ENCODE measurements at places on chromosomes 5 and 9. TPM values are rescaled to one million over a fixed set of nuclear protein-coding genes. Genes with fewer than 3 reads are reported as not detected.

GRCh38 chr9:79346350-79347020 lies 225.3 kb upstream of the TLE4 start:
- no peak overlapping the region for H3K4me3 ChIP-seq
- H3K27ac ChIP-seq: no peak overlapping the region
- no peaks in the 10 kb centered on the region for H3K27me3 ChIP-seq
- no peaks in the 10 kb centered on the region for H3K4me1 ChIP-seq
- DNase-seq: no peak
- H3K36me3 ChIP-seq: no peaks in the 10 kb centered on the region

- H3K4me3 ChIP-seq: no peak overlapping the region
- H3K27ac ChIP-seq: no peak overlapping the region
- no peaks in the 10 kb centered on the region for H3K36me3 ChIP-seq
- H3K27me3 ChIP-seq: no peaks in the 10 kb centered on the region
- H3K4me1 ChIP-seq: peaks cover 32% of the 10 kb centered on the region
Measured at GRCh38 chr9:133954862-133955529, 37.1 kb downstream of the VAV2 start.

DNA sequence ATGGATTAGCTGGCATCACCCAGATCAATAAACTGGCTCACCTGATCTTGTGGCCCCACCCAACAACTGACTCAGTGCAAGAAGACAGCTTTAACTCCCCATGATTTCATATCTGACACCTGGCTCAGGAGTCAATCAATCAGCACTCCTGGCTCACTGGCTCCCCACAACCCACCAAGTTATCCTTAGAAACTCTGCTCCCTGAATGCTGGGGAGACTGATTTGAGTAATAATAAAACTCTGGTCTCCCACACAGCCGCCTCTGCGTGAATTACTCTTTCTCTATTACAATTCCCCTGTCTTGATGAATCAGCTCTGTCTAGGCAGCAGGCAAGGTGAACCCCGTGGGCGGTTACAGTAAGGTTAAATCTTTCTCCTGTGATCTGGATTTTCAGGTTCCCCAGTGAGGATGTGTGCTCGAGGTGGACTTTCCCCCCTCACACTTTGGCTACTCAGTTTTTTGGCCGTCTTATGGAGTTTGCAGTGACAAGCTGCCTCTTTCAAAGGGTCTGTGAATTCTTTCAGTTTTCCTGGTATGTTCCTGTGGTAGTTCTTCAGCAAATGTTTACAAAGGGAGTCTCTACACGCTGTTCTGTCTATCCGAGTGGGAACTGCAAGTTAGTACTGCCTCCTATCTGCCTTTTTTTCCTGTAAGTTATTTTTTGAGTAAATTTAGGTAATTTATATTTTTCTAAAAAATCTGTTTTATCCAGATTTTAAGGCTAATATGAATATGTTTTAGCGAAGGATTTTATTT lies 500.2 kb upstream of the NUDT12 start:
- no peaks in the 10 kb centered on the region for H3K27me3 ChIP-seq
- DNase-seq: no peak
- H3K36me3 ChIP-seq: peaks cover 11% of the 10 kb centered on the region
- no peaks in the 10 kb centered on the region for H3K4me1 ChIP-seq
- H3K4me3 ChIP-seq: no peak overlapping the region

DNA sequence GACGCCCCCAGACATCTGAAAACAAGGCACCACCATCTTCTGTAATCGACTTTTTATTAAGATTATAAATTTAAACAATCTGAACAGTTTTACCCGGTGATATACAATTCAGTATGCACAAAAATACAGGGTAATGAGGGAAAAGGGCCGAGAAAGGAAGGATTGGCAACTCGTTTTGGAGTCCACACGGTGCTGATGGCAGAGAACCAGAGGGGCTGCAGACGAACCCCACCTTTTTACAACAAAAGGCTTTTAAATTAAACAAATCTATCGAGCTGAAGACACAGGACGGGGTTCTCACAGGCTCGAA lies 2.6 kb downstream of the IER5L start:
- no peak overlapping the region for H3K27ac ChIP-seq
- peaks cover 6% of the 10 kb centered on the region for H3K4me1 ChIP-seq
- no peak for DNase-seq
- peak overlapping the region; percentile 84 for H3K4me3 ChIP-seq
- no peaks in the 10 kb centered on the region for H3K36me3 ChIP-seq

DNA sequence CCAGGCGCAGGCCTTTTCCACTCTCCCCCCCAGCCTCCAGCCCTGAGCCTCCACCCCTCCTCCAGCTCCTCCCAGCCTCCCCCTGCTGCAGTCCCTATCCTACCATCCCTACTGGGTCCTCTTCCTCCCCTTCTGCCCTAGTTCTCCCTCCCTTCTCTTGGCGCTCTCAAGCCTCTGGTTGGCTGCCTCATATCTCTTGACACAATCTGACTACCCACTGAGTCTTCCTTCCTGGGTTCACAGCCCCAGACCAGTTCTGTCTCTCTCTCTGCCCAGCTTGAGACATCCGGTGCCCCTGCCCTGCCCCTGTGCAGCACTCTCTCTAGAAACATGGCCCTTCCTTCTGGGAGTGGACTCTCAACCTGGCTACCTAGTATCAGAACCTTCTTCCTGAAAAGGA lies 76.2 kb downstream of the TSPAN17 start:
- DNase-seq: no peak
- no peak overlapping the region for H3K4me3 ChIP-seq
- no peaks in the 10 kb centered on the region for H3K27me3 ChIP-seq
- peaks cover 14% of the 10 kb centered on the region for H3K4me1 ChIP-seq
- no peaks in the 10 kb centered on the region for H3K36me3 ChIP-seq
- H3K27ac ChIP-seq: no peak overlapping the region

SCAMP1 gene
- total RNA-seq: 53.0 TPM

DNA sequence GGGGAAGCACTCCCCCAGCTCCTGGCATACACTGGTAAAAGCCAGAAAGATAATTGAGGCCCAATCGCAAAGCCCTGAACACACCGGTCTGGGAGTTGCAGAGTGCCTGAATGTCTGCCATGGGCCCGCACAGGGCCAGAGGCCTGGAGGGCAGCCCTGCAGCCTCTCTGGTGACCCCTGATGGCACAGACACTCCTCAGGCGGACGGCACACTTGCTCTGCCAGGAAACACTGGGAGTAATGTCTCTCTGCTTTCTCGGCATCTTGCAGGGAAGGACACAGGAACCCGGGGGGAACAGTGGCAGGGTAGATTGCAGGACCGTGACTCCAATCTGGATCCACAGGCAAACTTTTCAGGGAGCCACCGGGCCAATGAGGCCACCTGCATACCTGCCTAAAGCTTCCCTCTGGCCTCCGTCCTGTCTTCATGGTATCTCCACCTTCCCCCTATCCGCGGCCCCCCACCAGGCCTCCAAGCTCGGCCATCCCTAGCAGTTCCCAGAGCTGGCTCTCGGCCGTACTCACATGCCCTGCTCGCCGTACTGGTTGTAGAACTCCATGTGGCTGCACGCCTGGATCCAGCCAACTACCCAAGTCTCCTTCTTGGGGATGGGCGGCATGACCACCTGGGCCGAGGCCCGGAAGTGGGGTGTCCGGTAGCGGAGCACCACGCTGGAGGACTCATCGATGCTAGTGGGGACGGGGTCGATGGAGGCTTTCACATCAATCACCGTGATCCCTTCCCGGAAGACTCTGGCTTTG lies 797 bp downstream of the FAM78A start:
- H3K4me3 ChIP-seq: peak overlapping the region; percentile 73
- H3K4me1 ChIP-seq: peaks cover 7% of the 10 kb centered on the region
- peak; percentile 72 for DNase-seq
- H3K36me3 ChIP-seq: no peaks in the 10 kb centered on the region
- H3K27ac ChIP-seq: no peak overlapping the region

C5orf52 gene
- total RNA-seq: not detected

GRM6 gene
- total RNA-seq: not detected

CD74 gene
- 49.8 TPM for total RNA-seq
